Upper lobe of left lung (tissue), 6 donors: ENCODE measurements at places on chromosomes 7 and 10. TPM values are rescaled to one million over a fixed set of nuclear protein-coding genes. Genes with fewer than 3 reads are reported as not detected.

GRCh38 chr7:7136466-7137381 lies 45.6 kb upstream of the C1GALT1 start:
- DNase-seq, result no peak

DNA sequence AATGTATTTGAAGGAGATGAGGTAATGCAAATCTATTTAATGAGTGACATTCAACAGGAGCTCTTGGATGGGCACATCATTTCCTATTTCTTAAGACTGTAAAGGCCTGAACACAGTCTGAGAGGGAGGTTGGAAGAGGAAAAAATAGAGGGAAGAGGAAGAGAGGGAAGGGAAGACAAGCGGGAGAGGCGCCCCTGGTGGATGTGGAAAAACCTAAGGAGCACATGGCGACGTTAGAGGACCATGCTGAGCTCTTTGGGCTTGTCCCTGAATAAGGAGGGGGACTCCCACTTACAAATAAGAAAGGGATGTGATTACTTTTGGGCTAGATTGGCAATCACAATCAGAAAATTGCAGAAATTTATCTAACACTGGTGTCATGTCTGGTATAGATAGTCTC lies 19.6 kb downstream of the SUN3 start:
- no peak for DNase-seq

The GCK gene
- not detected for total RNA-seq

- no peak for DNase-seq
Observed at GRCh38 chr10:33022090-33022489, 64.1 kb upstream of the ITGB1 start.

GRCh38 chr10:73838008-73838567 lies 26.7 kb upstream of the NDST2 start:
- no peak for DNase-seq

- peak; percentile 85 for DNase-seq
Observed at GRCh38 chr7:156949541-156950380, at the start of gene NOM1. Gene NOM1 (plus strand): TSS chr7:156949712. CDS start chr7:156949738, 26 bp downstream.

The ASAH2 gene
- 0.11 TPM for total RNA-seq

- no peak for DNase-seq
Observed at GRCh38 chr7:19113855-19114550, 3.4 kb downstream of the TWIST1 start.
